ENCODE measurements at places on chromosomes 4 and X. TPM values are rescaled to one million over a fixed set of nuclear protein-coding genes. Genes with fewer than 3 reads are reported as not detected.

The MAGEA10 gene
- total RNA-seq: not detected

The STK32B gene
- total RNA-seq: 29.6 TPM

The SEC24D gene
- total RNA-seq: 25.7 TPM

The NSUN7 gene
- under 0.01 TPM for total RNA-seq

The NPNT gene
- 0.32 TPM for total RNA-seq

The MAGEA6 gene
- total RNA-seq: not detected

The CT55 gene
- not detected for total RNA-seq

The RRH gene
- not detected for total RNA-seq

The MAGEB1 gene
- not detected for total RNA-seq

The TEX13B gene
- total RNA-seq: not detected

The PRICKLE3 gene
- 9.7 TPM for total RNA-seq

The TCEAL6 gene
- total RNA-seq: not detected

The UGT2A1 gene
- total RNA-seq: not detected

The CCDC160 gene
- not detected for total RNA-seq

The SPANXB1 gene
- not detected for total RNA-seq

The MAGEE2 gene
- not detected for total RNA-seq

The RPS6KA3 gene
- 78.0 TPM for total RNA-seq

The GABRA4 gene
- total RNA-seq: not detected

The SYNPO2 gene
- 0.44 TPM for total RNA-seq

The CLNK gene
- not detected for total RNA-seq

The UGT2B15 gene
- total RNA-seq: not detected

The SGMS2 gene
- 80.5 TPM for total RNA-seq

The DDIT4L gene
- total RNA-seq: 1.9 TPM

The IRS4 gene
- 0.06 TPM for total RNA-seq

The TRPC5OS gene
- total RNA-seq: not detected

The CYLC1 gene
- total RNA-seq: not detected

The USP51 gene
- total RNA-seq: 0.49 TPM

The GPR101 gene
- total RNA-seq: not detected
